ENCODE measurements at places on chromosomes 5 and 9.

DNA sequence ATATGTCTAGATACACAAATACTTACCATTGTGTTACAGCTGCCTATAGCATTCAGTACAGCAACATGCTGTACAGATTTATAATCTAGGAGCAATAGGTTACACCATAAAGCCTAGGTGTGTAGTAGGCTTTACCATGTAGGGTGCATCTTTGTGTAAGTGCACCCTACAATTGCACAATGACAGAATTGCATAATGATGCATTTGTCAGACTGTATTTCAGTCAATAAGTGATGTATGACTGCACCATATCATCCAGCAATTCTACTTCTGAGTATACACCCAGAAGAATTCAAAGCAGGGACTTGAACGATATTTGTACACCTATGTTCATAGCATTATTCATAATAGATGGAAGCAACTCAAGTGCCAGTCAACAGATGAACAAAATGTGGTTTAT, 100.4 kb upstream of the SLC44A1 start:
- DNase-seq, result no peak

DNA sequence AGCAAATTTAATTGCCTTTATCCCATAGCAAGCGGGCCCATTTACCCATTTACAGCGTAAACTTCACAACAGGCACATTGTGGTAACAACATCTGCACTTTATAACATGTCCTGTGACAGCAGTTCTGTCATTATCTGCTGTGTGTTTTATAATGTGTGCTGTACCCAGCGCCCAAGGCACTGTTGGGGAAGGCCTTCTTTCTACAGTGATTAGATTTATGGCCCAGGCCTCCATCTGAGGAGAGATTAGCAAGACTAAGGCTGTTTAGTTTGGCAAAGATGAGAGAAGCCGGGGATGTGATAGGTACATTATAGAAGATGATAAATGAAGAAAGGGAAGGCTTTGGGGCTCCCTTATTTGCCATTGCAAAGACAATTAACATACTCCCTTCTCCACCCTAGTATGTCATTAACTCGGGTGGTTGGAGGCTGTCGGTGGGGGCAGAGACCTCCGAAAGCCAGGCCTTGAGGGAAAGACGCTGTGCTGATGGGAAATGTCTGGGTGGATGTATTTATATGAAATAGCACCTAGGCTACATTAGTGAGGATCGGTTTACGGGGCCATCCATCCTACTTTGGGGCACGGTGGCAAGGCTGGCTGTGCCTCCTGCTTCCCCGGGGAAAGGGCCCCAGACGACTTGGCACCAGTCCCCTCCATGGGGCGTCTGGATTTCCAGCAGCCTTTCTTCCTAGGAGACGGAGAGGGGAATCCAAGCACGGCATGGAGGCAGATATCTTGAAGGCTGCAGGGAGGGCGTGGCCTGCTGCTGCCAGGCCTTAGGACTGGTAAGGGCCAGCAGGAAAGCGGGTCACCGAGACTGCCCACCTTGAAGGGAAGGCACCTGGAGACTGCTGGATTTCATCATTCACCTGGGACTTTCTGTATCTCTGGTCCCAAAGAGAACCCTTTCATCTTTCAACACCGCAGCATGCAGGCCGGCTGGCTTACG, 64.3 kb upstream of the PTCH1 start:
- no peak for DNase-seq

- DNase-seq, result no peak
Measured at GRCh38 chr5:66888613-66889012, 292.4 kb downstream of the MAST4 start.

- peak; percentile 55 for DNase-seq
Measured at GRCh38 chr9:129752900-129753729, at the start of gene PTGES. PTGES (minus strand) TSS chr9:129753042; CDS start chr9:129753012, 30 bp downstream.

DNA sequence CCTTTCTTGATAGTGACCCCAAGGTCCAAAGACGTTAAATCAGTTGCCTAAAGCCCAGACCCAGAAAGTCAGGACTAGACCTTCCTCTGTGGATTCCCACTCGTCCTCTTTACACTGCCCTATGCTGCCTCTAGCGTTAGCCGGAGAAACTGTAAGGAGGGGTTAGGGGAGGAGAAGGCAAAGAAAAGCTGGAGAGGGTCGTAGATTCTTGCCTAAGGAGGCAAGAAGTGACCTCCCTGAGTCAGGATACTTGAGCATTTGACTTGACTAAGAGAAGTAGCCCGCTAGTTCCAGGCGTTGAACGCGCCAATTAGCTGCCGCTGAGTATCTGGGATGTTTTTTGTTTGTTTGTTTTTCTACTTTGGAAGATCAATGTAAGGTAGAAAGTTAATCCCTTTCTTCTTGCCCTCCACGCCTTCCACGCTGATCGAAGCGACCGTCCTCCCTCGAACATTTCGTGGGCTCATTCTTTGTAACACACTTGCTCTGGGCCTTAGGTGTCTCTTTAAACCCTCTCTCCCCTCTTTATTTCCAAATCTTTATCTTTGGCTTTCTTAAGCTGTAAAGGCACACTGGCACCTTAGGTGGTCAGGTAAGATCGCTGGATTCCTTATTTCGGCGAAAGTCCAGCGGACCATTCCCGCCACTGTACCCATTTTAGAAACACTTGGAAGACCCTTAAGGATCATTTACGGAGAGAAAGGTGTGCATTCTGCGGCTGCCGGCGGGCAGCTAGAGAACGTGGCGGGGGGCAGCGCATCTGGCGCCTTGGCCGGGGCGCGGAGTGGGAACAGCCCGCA, 5.1 kb upstream of the RGMB start:
- peak; percentile 46 for DNase-seq

DNA sequence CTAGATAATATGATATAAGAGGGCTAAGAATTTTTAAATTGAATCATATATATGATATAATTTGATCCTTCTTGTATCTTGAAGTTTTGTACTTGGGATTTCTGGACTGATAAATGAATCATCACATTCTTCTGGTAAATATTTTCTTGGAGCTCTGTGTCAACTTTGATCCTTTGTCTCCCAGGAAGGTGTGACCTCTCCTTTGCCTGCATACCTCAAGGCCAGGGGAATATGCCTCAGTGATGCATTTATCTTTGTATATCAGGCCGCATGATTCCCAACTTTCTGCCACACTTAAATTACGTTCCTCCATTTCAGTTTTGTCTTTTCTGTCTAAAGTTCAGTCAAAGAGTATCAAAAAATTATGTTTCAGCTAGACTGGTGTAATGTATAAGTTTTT, 101.2 kb downstream of the NLN start:
- DNase-seq, result no peak

DNA sequence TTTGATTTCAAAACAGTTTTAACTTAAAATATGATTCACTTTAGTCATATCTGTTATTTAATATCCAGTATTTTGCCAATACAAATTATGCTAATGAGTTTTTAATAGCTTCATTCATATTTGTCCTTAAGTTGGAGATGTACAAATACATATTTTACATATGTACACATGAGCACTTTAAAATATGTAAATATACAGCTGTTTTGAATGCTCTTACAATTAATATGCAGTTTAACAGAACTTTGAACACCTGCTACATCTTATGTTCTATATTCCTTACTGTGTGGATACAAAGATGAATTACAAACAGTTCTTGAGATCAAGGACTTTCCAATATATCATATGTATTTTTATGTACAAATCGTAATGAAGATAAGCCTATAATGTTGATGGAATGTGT, 74.0 kb downstream of the CHSY3 start:
- no peak for DNase-seq

DNA sequence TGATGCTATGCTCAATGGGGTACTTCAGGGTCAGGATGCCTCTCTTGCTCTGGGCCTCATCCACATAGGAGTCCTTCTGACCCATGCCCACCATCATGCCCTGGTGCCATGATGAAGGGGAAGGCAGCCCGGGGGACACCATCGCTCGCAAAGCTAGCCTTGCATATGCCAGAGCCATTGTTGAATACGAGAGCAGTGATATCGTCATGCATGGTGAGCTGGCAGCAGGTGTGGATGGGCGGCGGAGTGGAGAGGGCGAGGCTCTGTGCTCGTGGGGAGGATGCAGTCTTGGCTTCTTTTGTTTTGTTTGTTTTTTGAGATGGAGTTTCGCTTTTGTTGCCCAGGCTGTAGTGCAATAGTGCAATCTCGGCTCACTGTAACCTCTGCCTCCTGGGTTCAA, 17.2 kb upstream of the SPZ1 start:
- DNase-seq, result no peak

DNA sequence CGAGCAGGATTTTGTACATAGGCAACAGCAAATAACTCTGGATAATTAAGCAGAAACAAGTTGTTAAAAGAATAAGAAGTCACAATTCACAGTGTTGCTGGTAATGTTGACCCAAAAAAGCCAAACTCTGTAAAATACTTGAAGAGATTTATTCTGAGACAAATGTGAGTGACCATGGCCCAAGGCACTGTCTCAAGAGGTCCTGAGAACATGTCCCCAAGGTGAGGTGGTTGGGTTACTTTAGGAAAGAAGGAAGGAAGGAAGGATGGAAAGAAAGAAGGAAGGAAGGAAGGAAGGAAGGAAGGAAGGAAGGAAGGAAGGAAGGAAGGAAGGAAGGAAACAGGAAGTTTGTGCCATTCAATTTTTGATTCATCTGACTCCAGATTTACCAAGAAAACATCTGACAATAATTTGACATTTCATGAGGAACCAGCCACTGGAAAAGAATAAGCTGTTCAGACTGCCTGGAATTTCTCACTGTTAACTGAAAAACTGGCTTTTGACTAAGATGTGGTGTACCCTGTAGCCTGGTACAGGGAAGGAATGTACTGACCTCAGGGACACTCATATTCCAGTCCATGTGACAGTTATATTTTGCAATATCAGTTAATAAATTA, 295.9 kb upstream of the TNC start:
- DNase-seq, result no peak

- no peak for DNase-seq
Measured at GRCh38 chr9:133440874-133441273, 18.7 kb downstream of the ADAMTS13 start.

GRCh38 chr5:58501778-58502417, 10.7 kb downstream of the GAPT start:
- DNase-seq, result no peak

DNA sequence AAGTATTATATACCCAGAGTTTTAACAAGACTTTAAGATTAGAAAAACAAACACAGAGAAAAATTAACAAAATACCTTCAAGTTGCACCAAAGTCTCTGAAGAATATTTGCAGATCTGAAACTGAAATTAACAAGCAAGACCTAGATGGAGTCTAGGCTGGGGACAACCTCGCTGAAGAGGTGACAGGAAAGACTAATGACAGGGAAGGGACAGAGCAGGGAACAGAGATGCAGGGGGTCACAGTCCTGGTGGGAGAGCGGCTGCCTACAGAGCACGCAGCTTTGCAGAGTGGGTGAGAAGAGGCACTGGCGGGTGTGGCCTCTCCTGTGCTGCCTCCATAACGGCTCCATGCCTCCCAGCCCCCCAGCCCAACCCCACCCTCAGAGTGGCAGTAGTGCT, 13.5 kb downstream of the RETREG1 start:
- DNase-seq, result no peak

DNA sequence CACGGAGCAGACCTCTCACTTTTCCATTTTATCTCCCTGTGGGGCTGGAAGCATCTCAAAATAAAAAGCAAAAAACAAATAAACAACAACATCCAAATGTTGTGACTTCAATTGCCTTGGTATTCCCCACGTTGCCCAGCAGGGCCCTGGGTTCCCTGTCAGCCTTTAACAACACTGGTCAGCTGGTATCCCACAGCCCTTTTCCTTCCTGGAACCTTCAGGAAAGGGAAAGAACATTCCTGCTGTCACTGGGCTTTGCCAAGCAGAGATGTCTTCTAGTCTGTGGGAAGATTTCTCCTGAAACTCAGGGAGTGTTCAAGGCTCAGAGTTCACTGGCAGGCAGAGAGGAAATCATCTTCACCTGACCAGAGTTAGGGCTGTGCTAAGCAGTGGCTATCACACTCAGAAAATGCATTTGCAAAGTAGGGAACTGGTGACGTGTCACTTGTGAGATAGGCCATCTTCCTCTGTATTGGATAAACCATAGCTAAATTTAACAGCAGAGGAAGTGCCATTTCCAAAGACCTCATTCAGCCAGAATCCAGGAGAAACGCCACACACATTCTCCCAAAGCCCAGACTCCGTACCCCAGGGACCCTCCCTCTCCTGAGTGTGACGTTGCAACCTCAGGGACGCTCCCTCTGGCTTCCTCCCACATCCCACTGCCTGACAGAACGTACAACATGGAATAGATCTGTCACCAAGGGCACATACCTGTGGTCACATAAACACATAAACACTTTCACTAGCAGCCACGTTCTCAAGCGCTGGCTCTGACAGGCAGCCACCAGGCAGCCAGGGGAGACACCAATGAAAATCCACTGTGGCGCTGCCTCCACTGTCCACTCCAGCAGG, 274.0 kb upstream of the DAPK1 start:
- no peak for DNase-seq

GRCh38 chr9:80437091-80437640, 865.4 kb downstream of the TLE4 start:
- no peak for DNase-seq

DNA sequence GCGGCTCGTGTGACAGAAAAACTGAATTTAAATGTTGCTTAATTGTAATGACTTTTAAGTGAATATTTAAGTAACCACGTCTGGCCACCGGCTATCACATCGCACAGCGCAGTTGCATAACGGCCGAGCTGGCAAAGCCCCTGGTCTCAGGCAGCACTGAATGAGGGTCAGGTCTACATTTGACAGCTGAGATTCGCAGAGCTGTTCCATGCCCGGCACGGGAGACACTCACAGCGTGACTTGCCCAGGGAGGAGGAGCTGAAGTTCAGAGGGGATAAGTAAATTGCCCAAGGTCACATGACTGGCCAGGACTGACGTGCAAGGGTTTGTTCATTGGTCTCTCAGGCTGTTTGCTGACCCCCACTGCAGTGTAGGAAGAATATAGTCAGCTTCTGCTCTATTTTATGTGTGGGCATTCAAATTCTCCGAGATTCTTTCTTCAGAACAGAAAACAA, 17.4 kb upstream of the COL5A1 start:
- no peak for DNase-seq

DNA sequence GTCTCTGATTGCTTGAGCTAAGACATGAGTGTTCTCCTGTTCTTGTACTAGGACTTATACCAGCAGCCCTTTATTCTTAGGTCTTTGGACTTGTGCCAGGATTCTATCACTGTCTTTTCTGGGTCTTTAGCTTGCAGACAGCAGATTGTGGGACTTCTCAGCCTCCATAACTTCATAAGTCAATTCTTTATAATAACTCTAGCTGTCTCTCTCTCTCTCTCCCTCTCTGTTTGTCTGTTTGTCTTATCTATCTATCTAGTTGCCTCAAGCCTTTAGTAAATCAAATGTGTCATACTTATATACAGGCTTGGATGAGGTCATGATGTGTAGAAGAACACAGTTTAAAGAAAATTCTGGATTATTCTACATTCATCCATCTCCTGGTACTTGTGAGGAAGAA, 11.5 kb upstream of the ANKRD55 start:
- no peak for DNase-seq

All from activated CD4-positive, alpha-beta T cell treated with anti-CD3 and anti-CD28 coated beads for 4 hours (primary cell).